Lower leg skin (tissue), 4 donors: ENCODE measurements at places on chromosomes 11 and 22. TPM values are rescaled to one million over a fixed set of nuclear protein-coding genes. Genes with fewer than 3 reads are reported as not detected.

DNA sequence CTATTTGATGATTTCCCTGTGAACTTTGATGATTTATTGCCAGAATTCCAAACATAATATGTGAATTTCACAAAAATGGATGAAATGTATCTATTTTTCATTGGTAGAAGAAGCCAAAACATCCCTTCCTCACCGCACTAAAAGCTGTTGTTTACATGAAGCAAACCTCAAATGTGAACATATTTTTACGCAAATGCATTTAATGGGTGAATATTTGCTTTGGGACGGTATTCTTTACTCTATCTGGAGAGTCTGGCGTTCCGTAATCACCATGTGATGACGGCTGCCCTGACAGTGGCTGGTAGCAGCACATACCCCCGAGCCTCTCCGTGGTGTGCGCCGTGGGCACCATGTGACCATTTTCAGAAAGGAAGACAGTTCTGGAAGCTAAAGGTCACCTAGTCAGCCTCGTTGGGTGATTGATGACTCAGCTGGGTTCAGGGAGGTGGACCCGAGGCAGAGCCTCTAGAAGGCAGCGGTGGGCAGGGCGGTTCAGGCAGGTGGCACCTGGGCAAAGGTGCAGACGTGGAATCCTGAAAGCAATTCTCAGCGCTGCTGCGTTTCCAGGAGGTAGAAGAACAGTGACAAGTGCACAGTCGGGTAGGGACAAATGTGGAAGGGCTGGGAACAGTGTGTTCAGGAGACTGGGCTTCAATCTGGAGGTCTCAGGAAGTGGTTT is 45.3 kb downstream of the PPARA start:
- no peak for DNase-seq

DNA sequence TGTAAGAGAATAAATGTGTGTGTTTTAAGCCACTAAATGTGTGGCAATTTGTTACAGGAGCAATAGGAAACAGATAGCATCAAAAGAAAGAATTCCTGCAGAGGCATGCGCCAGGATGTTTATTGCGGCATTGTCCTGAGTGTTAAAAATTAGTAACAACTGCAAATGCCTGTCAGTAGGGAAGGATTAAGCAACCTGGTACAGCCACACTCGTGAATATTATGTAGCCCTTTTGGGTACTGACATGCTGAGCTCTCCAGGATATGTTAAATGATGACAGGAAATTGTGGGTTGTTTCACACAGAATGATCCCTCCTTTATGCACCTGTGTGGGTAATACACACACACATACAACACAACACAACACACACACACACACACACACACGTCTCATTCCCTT is 69.7 kb upstream of the MYOD1 start:
- no peak for DNase-seq

DNA sequence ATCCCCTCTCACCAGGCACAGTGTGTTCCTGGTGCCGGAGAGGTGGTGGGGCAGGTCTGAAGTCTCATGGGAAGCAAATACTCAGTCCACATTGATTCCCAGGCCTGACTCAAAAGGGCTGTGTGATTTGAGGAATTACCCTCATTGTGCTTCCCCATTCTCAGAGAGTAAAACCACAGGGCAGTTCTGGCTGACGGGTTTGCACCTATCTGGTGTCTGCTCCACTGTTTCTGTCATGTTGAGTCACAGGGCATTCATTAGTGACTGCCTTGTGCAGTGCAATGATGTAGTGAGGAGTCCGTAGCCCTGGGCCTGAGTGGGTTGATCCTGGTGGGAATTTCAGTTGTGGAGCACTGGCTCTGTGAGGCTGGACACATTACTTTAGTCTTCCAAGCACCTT is 85.2 kb upstream of the ARHGAP20 start:
- DNase-seq = no peak

DNA sequence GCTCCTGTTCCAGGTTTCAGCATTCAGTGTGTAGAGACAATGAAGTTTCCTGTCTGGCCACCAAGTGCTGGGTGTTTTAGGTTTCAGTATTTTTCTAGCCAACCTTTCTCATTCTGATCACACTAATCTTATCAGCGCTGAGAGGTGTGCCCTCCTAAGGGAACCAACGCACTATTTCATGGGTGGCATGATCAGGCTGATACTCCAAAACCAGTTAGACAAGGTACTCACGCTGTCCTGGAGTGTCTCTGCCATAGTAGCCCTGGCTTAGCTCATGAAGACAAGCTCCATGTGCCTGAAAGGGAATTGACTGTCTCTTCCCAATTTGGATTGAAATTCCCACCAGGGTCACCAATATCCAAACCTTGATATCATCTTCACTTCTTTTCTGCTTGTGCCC is 8.0 kb upstream of the RAB38 start:
- DNase-seq = no peak

DNA sequence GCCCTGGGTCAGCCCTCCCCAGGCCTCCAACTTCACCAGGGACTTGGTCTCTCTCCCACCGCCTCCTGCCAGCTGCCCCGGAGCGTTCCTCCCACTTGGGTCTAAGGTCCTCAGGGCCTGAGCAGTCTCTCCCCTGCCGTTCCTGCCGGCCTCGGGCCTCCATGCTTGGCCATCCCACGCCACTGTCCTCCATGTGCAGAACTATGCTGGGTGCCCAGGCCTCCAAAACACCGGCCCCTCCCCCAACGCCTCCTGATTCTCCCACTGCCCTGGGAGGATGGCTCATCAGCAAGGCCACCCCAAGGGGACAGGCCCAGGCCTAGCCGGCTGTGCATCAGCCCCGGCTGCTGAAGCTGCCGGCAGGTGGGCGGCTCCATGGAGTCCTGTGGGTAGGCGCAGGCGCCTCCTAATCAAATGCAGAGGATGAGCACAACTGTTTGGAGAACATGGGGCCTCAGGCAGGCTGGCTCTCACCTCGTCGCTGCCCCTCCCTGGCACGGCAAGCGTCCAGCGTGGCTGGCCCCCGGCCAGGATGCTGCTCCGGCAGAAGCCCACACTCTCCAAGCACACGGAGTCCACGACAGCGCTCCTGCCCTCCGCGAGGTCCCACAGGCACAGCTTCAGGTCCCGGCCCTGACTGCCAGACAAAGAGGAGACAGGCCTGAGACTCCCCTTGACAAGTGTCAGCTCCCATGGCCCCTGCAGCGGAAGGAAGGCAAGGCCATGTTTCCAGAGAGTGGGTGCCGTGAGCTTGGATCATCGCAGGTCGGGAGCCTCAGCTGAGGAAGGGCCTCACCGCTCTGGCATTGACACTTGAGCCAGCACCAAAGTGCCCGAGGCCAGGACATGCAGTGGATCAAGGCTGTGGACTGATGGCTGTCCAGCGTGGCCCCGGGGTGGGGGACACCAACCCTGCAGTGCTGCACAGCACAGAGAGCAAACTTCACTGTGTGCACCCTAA is 42.6 kb downstream of the GNB1L start:
- DNase-seq = peak; percentile 80

PKNOX2 gene
- 4.6 TPM for total RNA-seq

DNA sequence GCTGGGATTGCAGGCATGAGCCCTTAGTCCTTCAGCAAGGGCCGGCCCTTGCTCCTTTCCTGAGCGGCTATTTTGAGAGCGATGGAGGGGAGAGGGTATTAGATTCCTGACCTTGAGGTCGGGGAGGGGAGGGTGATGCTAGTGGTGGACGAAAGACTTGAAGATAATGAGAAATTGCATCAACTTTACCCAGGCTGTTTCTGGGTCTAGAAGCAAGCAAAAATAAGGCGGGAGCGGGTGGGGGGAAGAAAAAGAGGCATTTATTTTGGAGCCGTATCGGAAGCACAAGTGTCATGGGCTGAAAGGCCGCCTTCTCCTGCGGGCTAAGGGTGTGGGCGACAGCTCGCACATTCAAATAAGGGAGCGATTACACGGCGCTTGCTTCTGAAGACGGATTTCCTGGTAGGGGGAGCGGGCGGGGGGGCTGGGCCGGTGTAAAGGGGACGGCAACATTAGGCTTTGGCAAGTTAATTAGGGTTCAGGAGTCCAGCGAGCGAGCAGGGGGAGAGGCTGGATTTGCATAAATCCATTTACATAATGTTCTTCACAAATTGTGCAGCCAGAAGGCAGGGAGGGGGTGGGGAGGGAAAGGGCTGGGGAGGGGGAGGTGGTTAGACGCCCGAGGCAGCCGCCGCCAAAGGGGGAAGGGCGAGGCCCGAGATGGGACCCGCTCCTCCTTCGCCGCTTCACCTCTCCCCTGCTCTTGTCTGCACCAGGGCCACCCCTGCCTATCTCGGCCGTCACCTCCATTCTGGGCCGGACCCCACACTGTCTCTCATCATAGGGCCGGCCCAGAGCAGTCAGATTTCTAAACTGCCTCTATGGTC is 245.9 kb downstream of the MIAT start:
- no peak for DNase-seq

- DNase-seq = no peak
These were observed 604.9 kb downstream of the BUD13 start for GRCh38 chr11:116167706-116168458.

SAA1 gene
- total RNA-seq = 36.6 TPM

GRCh38 chr11:27100534-27100933 is 59.9 kb downstream of the BBOX1 start:
- no peak for DNase-seq

- no peak for DNase-seq
These were observed 22.7 kb upstream of the CD44 start for GRCh38 chr11:35116245-35116644.

IGSF22 gene
- total RNA-seq = 0.15 TPM

CYP2D6 gene
- 0.61 TPM for total RNA-seq

DNA sequence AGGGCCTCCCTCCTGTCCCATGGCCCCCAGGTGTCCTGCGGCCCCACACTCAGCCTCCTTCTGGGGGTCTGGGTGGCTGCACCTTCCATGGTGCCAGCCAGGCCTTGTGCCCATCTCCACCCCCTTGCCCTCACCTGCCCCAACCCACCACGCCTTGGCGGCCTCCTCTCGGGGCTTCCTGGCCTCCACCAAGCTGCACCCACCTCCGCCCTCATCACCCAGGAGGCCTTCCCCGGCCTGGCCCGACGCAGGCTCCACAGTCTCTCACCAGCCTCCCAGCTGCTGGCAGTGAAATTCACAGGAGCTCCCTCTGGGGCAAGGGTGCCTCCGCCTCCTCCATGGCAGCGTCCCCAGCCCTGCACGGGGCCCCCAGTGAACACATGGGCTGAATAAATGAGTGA is 35.9 kb upstream of the WNT7B start:
- peak; percentile 89 for DNase-seq

GRCh38 chr22:23772649-23773473 is at the start of gene MMP11:
MMP11 (plus strand) TSS chr22:23772849; CDS start chr22:23772871, 22 bp downstream.
- no peak for DNase-seq

ADAMTS8 gene
- total RNA-seq = not detected

DNA sequence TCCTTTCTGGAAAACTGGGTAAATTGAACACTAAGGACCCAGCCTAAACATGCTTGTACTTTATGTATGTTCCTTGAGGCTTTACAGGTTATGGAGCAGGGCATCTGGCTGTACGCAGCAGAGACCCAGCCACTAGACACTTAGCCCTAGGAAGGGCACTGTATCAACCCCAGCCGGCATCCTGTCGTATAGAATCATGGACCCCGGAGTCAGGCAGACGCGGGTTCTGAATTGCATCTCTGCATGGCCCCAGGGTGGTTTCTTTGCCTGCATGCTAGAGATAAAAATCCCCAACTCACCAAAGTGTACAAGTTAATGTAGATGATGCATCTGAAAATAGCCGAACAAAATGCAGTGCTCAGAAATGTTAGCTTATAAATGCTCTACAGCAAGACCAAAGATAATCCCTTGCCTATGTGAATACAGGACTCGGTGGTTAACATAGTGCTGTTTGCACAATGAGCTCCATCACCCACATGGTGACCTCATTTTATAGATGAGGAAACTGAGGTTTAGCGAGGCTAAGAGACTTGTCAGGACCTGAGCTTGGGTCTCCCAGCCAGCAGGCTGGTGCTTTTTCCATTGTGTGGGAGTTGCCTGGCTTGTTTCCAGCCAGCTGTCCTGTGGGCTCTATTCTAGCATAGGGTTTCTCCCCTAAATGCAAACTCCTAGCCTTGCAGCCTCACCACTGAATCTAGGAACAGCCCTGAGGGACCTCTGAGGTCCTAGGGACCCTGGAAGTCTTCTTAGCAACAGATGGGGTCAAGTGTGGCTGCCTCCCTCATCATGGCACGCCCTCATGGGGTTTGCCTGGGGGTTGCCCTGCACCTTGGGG is 7.3 kb downstream of the CD6 start:
- DNase-seq = no peak

GRCh38 chr22:17043521-17043920 is 35.5 kb upstream of the GAB4 start:
- no peak for DNase-seq

DNA sequence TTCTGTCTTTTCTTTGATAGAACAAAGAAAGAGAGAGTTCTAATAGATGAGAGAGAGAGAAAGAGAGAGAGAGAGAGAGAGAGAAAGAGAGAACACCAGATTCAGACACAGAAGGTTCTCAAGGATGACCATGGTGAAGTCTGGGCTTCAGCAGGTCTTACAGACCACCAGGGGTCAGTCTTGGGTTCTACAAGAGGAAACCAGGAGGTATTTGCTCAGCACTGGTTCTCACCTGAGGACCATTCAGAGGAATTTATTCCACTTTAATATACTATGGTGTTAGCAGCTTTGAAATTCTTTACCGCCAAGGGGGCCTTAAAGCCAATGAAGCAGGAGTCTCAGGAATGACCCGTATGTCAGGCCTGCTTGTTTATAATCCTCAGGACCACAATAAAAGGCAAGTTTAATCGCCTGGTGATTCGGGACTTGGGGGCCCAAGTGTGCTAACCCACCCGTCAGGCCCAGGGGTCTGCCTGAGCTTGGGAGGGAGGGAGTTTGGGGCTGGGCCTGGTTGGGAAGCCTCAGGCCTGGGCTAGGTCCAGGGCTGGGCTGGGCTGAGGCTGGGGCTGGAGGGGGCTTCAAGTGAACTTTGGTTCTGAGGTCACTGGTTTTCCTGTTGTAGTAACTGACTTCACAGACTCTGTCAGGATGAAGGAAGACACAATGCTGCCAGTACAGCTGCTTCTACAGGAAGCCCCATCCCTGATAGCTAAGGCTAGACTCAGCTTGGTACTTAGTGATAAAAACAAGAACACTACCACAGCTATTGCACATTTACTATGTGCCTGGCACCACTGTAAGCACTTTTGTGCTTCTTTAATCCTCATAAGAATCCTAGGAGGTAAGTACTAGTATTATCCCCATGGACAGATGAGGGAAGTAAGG is 179.2 kb upstream of the ZBED5 start:
- no peak for DNase-seq

GRCh38 chr11:122038543-122038942 is 77.5 kb downstream of the BLID start:
- DNase-seq = no peak

GRCh38 chr11:121534131-121535093 is 81.6 kb upstream of the SORL1-AS1 start:
- DNase-seq = peak; percentile 16

PNPLA5 gene
- total RNA-seq = 9.7 TPM

- DNase-seq = peak; percentile 63
These were observed 32.9 kb upstream of the SMIM38 start for GRCh38 chr11:69122630-69123431.

GRCh38 chr11:1235901-1236315 is 13.0 kb downstream of the MUC5B start:
- DNase-seq = no peak
